ENCODE measurements at places on chromosomes 12 and 14.

DNA sequence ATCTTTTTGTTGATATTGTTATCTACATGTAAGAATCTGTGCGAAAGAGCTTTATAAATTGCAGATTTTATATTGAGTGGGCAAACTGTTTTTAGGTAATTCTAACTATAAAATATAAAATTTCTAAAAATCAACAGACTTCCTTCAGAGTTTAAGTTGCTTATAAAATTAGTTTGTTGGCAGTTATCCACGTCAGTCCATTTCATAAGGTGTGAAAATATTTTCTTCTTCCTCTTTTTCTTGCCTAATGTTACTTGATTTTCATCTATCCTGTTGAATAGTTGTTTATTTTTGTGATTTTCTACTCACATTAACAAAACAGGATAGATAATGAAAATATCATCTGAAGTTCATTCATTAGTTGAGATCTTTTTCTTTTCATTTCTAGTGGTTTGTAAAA lies 58.0 kb downstream of the RASSF8 start:
- no peak for DNase-seq

- DNase-seq = no peak
Observed at GRCh38 chr12:94289461-94290312, 141.3 kb downstream of the PLXNC1 start.

DNA sequence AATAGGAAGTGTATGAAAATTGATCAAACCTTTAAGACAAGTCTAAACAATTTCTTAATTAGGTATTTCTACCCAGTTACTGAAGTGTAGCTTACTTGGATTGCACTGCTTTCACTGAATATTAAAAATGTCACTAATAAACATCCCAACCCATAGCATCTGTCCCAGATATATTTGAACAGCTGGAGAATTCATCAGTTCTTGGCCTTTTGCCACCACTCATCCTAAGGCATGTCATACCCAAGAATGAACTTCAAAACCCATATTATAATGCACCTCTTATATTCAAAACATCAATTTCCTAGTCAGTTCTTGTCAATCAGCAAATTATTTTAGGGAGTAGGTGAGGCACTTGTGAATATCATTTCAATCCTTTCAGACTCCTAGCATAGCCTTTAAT lies 392.3 kb downstream of the PAWR start:
- DNase-seq = no peak

- no peak for DNase-seq
Observed at GRCh38 chr12:122982963-122983788, 2.7 kb downstream of the ARL6IP4 start.

All from HuH-7.5 (cell line).